ENCODE measurements at places on chromosomes 4 and X. TPM values are rescaled to one million over a fixed set of nuclear protein-coding genes. Genes with fewer than 3 reads are reported as not detected.

GRCh38 chr4:163556177-163556576 lies 61.7 kb downstream of the TMA16 start:
- peak; percentile 13 for DNase-seq

The APLN gene
- total RNA-seq = 0.09 TPM

The GPM6B gene
- not detected for total RNA-seq

GRCh38 chr4:148425327-148426110 lies 16.7 kb downstream of the NR3C2 start:
- no peak for DNase-seq

GRCh38 chr4:22730021-22730420 lies 37.3 kb downstream of the GBA3 start:
- DNase-seq = no peak

The TMPRSS11F gene
- not detected for total RNA-seq

GRCh38 chr4:54229631-54230483 lies 764 bp downstream of the PDGFRA start:
- DNase-seq = no peak

DNA sequence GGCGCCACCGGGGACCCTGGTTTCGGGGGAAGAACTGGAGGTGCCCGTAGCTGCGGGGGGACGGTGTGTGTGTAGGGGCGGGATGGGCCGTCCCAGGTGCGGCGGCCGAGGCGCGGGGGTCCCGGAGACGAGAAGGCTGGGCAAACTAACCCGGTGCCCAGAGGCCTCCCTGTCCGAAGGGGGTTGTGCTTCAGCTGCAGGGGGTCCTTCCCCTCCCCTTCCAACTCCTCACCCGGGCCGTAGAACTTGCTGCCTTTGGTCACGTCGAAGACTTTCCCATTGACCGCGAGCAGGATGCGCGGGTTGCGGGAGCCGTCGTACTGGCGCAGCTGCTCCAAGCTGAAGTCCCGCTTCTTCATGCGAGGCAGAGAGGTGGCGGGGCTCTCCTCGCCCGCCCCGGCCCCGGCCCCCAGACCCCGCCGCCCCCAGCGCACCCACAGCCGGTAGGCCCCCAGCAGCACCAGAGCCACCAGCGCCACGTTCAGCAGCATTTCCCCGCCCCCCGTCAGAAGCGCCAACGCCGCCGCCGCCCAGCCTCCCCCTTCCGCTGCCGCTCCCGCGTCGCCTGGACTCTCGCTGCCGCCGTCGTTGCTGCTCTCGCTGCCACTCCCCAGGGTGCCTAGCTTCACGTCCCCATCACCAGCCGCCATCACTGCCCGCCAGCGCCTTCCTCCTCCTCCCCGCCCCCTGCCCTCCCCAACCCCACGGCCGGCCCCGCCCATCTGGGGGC lies at the start of gene PGRMC2:
TSS of gene PGRMC2 (minus strand) at position 673 of the 730 bp plus-strand sequence. CDS start at position 650, 23 bp downstream.
- peak; percentile 17 for DNase-seq

The RPS6KA6 gene
- 6.4 TPM for total RNA-seq

GRCh38 chrX:47482065-47482511 lies 934 bp downstream of the ZNF41 start:
- no peak for DNase-seq

The TGIF2LX gene
- total RNA-seq = not detected

DNA sequence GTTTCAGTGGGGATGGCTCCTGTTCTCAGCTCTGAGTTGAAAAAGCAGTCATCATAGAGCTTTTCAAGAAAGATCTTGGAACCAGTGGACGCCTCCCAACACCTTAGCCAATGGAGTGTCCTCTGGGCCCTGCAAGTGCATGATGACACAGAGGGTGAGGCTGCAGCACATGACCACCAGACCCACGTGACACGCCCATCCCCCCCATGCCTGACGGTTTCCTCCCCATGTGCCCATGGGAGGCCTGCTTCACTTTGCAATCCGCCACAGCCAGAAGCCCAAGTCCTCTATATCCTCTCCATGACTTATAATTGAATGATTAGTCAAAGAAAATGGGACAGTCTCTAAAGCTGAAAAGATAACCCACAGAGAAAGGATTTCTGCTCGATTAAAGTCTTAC lies 187.0 kb downstream of the AFAP1 start:
- no peak for DNase-seq

- no peak for DNase-seq
Measured at GRCh38 chr4:158374318-158374717, 147.4 kb upstream of the RXFP1 start.

The CPZ gene
- total RNA-seq = 3.2 TPM

DNA sequence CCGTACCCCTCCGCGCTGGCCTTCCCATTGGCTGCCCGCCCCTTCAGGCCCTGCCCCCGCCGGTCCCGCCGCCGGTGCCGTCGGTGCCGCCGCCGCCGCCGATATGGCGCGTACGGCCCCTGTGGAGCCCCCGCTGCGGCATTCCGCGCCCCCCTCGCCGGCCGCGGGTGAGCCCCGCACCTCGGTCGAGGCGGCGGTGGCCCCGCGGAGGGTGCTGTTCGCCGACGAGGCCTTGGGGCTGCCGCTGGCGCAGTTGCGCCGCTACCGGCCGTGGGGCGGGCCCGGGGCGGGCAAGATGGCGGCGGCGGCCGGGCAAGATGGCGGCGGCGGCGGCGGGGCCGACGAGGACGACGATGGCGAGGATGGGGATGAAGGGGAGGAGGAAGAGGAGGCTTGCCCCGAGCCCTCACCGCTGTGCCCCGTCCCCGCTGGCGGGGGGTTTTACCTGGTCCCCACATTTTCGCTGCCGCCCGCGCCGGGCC lies at the start of gene PPP1R3F:
TSS of gene PPP1R3F (plus strand) at position 27 of the 482 bp plus-strand sequence. CDS start at position 104, 77 bp downstream.
- no peak for DNase-seq

DNA sequence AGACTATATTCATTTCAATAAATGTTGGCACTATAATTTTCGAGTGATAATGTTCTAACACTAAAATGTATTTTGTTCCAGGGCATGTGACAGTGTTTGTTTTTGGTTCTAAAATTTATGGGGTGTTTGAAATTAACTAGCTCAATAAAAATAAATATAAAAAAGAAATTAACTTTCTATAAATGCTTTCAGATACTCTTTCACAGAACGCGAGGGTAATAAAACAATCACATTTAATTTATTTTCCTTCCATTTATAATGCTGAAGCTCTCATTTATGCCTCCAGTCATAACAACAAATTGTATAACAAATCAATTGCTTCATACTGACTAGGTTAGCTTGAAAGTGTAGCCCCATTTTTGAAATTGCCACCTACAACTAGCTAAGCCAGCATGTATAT lies 122.4 kb upstream of the GPM6A start:
- no peak for DNase-seq

GRCh38 chr4:22478426-22478825 lies 37.4 kb downstream of the ADGRA3 start:
- DNase-seq = no peak

DNA sequence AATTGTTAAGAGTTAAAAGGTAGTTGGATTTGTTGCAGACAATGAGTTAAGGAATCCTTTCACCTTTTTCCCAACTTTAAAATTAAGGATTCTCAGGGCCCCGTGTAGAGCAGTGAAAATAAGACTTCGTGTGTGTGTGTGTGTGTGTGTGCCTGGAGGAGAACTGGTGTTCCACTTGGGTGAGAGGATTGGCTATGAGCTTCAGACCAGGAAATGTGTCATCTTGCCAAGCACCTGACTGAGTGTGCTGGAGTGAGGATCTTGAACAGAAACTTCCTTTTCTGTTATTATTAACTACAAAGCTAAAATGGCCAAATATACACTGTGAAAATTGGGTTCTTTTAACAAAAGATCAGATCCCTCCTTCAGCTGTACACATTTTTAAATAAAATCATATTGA lies 113.1 kb upstream of the VCX2 start:
- no peak for DNase-seq

GRCh38 chr4:11831739-11832138 lies 403.0 kb upstream of the HS3ST1 start:
- DNase-seq = no peak
